ENCODE measurements at places on chromosomes 3 and 15.

DNA sequence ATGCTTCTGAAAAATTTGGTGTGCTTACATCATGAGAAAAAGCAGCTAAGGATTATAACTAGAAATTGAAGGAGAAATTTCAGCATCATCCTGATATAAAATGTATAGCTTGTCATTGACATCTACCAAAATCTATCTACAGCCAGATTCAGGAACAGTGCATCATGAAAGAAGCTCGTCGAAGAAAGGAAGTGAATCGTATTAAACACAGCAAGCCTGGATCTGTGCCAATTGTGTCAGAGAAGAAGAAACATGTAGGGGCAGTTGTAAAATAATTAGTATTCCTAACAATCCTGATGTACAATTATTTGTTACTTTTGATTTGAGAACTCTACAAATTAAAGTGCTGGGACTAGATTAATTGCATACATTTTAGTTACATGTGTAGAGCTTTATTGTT, 37.2 kb downstream of the AP4E1 start:
- no peak for DNase-seq

DNA sequence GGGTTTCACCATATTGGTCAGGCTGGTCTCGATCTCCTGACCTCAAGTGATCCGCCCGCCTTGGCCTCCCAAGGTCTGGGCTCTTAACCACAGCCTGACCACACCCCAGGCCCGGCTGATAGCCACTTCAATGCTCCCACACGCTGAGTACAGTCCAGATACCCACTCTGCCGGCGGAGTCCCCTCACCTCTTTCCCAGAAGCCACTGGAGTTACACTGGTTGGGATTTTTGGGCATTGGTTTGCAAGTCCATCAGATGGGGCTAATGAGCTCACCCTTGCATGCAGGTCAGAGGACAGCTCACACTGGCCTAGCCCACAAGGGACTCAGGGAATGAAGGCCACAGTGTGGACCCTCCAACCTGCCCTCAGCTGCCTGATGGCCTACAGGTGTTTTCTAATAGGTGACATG, 60.1 kb downstream of the IQSEC1 start:
- no peak for DNase-seq

DNA sequence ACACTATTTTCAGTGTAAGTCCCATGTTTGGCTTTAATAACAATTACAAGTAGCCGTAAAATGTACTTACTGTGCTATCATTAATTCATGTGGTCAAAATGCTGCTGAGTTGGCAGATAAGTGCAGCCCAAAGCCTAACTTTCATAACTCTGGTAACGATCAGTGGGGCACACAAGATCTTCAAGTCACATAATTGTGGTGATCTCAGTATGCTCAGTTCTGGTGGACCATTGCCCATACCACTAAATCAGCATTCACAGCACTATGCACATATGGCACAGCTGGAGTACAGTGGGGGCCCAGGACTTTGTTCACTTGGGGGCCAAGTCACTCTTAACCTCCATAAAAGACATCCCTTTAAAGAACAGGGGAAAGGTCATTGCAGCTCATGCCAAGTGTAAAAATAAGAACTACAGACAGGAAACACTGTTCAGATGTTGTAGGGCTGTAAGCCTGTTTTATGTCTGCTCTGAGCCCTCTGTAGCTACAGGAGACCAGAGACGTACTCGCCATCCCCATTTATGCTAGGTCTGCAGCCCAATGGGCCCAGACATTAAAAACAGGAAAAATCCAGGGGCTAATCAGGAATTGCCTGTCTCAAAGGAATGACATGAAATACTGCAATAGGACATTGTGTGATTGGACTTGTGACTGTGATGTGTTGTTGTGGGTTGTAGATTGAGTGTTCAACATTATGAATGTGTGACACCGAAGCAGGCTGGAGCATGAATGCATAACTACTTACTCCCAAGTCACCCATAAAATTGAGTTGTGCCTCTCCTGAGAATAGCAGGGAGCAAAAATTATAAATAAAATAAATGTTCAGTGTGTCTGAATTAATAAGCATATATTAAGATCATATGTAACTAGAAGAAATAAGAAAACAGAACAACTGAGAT, 282.5 kb upstream of the EPHA3 start:
- DNase-seq: no peak

GRCh38 chr3:73624017-73624820, 522 bp downstream of the PDZRN3 start:
- no peak for DNase-seq

GRCh38 chr3:58507356-58508078, 15.6 kb downstream of the KCTD6 start:
- DNase-seq: no peak

- DNase-seq: peak; percentile 52
These were observed 857 bp downstream of the AEN start for GRCh38 chr15:88621789-88622604.

DNA sequence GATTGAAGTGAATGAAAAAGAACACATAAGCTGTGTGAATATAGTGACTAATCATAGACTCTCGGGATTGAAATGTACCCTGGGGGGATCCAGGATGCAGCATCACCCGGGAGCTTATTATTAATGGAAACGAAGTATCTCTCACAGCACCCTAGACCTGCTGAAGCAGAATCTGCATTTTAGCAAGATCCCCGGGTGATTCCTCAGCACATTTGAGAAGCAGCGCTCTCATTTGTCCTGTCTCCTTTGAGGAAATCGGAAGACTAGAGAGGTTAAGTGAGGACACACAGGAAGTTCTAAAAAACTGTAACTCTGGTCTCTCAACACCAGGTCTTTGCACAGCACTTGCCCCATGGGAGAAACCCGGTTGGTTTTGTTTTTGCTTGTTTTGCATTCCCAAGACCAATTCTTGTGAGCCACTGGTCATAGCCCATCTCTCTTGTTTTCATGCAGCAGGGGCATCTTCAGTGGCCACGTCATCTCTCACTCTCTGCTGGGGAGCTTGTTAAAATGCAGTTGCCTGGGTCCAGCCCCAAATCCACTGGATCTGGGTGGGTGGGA, 30.2 kb downstream of the ZNF710 start:
- DNase-seq: no peak
